ENCODE measurements at places on chromosomes 16 and 17.

DNA sequence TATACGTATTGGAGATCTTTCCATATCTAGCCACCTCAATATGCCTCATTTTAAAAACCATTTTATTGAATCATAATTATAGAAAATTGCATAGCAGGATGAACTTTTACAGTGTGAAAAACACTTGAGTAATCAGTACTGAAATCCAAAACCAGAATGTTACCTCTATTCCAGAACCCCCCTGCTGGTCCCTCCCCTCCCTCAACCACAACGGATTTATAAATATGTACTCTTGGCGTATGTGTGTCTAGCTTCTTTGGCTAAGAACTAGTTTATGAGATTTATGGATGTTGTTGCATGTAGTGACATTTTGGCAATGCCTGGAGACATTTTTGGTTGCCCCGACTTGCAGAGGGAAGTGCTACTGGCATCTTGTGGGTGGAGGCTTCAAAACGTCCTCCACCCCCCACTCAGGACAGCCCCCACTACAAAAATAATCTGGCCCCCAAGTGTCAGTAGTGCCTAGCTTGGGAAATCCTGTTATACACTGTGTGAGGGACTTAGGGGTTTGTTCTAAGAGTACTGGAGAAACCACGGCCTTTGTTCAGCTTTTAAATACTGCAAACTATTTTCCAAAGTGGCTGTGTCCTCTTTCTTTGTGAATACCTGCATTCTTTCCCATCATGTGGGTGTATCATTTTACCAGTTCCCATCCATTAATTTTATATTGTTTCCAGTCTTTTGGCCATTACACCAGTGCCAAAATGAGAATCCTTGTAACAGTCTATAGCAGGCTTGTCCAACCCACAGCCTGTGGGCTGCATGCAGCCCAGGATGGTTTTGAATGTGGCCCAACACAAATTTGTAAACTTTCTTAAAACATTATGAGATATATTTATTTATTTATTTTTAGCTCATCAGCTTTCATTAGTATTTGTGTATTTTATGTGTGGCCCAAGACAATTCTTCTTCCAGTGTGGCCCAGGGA, 23.7 kb downstream of the ITPRIPL2 start:
- H3K4me1 ChIP-seq: no peaks in the 10 kb centered on the region
- no peak for DNase-seq
- no peak overlapping the region for H3K27ac ChIP-seq
- peaks cover 9% of the 10 kb centered on the region for H3K27me3 ChIP-seq

- H3K27me3 ChIP-seq: peaks cover 41% of the 10 kb centered on the region
- peak; percentile 24 for DNase-seq
- H3K27ac ChIP-seq: no peak overlapping the region
- peaks cover 9% of the 10 kb centered on the region for H3K4me1 ChIP-seq
These were observed 42.1 kb upstream of the BHLHA9 start for GRCh38 chr17:1227917-1228780.

GRCh38 chr17:73588891-73589290, 55.4 kb downstream of the SDK2 start:
- no peak overlapping the region for H3K27ac ChIP-seq
- H3K4me3 ChIP-seq: no peak overlapping the region
- no peaks in the 10 kb centered on the region for H3K27me3 ChIP-seq
- no peaks in the 10 kb centered on the region for H3K36me3 ChIP-seq
- DNase-seq: no peak

GRCh38 chr16:88066234-88066633, 115.0 kb downstream of the BANP start:
- no peaks in the 10 kb centered on the region for H3K4me1 ChIP-seq
- no peak for DNase-seq
- peaks cover 6% of the 10 kb centered on the region for H3K36me3 ChIP-seq
- H3K27ac ChIP-seq: no peak overlapping the region
- no peak overlapping the region for H3K4me3 ChIP-seq
- H3K27me3 ChIP-seq: no peaks in the 10 kb centered on the region

DNA sequence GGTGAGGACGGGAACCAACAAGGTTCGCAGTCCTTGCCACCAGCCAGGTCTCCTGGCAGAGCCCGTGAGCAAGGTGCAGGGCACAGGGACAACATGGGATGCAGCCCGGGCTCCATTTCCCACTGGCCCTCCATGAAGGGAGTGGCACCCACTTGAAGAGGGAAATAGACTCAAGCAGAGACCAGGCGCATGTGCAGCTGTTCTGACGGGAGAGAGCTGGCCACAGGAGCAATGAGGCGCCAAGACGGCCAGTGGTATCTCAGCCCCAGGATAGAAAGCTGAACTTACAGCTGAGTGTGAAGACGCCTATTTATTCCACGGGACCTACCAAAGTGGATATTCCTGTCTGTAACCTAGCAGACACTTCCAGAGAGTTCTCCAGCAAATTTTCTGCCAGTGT, 8.2 kb upstream of the FOXJ1 start:
- H3K4me1 ChIP-seq: peaks cover 65% of the 10 kb centered on the region
- peak; percentile 1 for DNase-seq
- no peak overlapping the region for H3K4me3 ChIP-seq

Measured in activated naive CD4-positive, alpha-beta T cell treated with anti-CD3 and anti-CD28 coated beads for 36 hours (primary cell).